ENCODE measurements at places on chromosomes 16 and 17. TPM values are rescaled to one million over a fixed set of nuclear protein-coding genes. Genes with fewer than 3 reads are reported as not detected.

GRCh38 chr16:9425236-9425635, 333.8 kb downstream of the HAPSTR1 start:
- DNase-seq = no peak

GRCh38 chr17:43543300-43543699, 2.8 kb downstream of the ETV4 start:
- no peak for DNase-seq

DNA sequence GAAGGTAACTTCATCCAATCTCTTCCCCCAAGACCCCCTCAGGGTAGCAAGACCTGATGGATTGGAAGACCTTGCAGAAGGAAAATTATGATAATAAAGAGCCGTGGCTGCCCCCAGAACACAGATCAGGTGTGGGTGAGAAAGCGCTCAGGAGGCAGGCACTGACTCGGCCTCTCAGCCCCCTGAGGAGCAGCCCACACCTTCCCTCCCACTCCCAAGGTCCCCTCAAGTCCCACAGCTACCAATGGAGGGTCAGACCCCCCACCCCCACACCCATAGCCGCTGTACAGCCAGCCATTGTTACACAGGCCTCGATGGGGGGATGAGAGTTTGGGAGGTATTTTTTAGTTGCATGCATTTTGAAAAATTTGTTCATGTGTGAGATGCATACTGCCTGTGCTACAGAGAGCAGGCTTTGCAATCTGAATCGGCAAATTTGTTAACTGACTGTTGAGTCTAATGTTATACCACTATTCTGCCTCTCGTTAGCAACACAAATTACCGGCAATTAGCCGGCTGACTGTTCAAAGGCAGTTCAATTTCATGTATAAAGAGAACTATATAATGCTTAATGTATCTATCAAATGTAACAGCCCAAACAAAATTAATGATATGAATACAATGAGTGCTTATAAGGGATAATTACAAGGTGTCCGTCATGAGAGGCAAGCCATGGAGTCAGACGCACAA, 211.7 kb downstream of the C16orf78 start:
- DNase-seq = no peak

DNA sequence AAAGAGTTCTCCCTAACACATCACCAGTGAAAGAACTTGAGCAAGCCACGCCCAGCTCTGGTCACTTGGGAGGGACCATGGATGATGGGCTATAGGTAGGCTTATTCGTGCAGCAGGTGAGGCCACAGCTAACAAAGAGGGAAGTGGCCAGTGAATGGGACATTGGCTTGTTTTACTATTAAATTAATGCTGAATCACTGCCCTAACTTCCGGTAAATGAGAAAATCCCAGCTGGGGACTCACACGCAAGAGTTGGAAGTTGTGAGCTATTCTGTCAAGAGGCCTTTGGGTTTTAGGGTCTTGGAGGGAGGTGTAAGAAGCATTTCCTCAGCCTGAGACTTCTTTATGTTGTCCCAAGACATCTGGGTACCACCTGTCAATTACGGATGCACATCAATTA, 315.3 kb downstream of the XYLT1 start:
- no peak for DNase-seq

GRCh38 chr16:87685405-87685755, 80.4 kb downstream of the KLHDC4 start:
- no peak for DNase-seq

GRCh38 chr16:12092544-12092921, 116.0 kb downstream of the SNX29 start:
- no peak for DNase-seq

TOX3 gene
- total RNA-seq = not detected

CCL3 gene
- 55.4 TPM for total RNA-seq

AANAT gene
- not detected for total RNA-seq

XAF1 gene
- 80.7 TPM for total RNA-seq

ADORA2B gene
- 0.94 TPM for total RNA-seq

BOLA2 gene
- total RNA-seq = 14.9 TPM

TBC1D3K gene
- total RNA-seq = not detected

Measured in naive thymus-derived CD4-positive, alpha-beta T cell (primary cell).